ENCODE measurements at places on chromosomes 4 and X. TPM values are rescaled to one million over a fixed set of nuclear protein-coding genes. Genes with fewer than 3 reads are reported as not detected.

- no peak for DNase-seq
Observed at GRCh38 chr4:148445071-148445859, 3.1 kb upstream of the NR3C2 start.

GRCh38 chr4:142091085-142091513, 454.7 kb downstream of the IL15 start:
- peak; percentile 96 for DNase-seq

- no peak for DNase-seq
Observed at GRCh38 chrX:47817421-47817820, 19.3 kb upstream of the ZNF81 start.

The NOCT gene
- total RNA-seq, result 37.8 TPM

GRCh38 chr4:173647902-173648301, 117.9 kb upstream of the HAND2 start:
- DNase-seq, result no peak

DNA sequence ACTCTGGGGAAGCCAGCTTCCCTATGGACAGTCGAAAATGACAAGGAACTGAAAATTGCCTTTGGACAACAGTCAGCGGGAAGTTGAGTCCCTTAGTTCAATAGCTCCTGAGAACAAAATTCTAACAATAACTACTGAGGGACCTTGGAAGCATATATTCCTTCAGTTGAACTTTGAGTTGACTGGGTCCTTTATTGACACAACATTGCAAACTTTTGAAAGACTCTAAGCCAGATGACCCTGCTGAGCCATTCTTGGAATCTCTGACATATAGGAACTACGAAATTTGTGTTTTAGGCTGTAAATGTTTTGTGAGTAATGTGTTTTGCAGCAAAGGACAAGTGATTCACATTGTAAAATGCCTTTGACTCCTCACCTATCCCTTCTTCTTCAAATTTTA, 548.8 kb upstream of the LCORL start:
- no peak for DNase-seq

- no peak for DNase-seq
Observed at GRCh38 chrX:69961365-69962072, 88.2 kb downstream of the AWAT2 start.

- DNase-seq, result no peak
Observed at GRCh38 chr4:54169176-54169575, 59.9 kb upstream of the PDGFRA start.

GRCh38 chrX:3029129-3029528, 12.1 kb upstream of the ARSF start:
- DNase-seq, result no peak

GRCh38 chr4:150164956-150165629, 86.8 kb downstream of the DCLK2 start:
- DNase-seq, result no peak

The GAGE12J gene
- not detected for total RNA-seq

All from glomerular endothelial cell (primary cell).